Endodermal cell (in vitro differentiated cells): ENCODE measurements at places on chromosomes 1 and 21. TPM values are rescaled to one million over a fixed set of nuclear protein-coding genes. Genes with fewer than 3 reads are reported as not detected.
A peak's percentile ranks its signal among the peaks of the same experiment; 100 is the strongest.

DNA sequence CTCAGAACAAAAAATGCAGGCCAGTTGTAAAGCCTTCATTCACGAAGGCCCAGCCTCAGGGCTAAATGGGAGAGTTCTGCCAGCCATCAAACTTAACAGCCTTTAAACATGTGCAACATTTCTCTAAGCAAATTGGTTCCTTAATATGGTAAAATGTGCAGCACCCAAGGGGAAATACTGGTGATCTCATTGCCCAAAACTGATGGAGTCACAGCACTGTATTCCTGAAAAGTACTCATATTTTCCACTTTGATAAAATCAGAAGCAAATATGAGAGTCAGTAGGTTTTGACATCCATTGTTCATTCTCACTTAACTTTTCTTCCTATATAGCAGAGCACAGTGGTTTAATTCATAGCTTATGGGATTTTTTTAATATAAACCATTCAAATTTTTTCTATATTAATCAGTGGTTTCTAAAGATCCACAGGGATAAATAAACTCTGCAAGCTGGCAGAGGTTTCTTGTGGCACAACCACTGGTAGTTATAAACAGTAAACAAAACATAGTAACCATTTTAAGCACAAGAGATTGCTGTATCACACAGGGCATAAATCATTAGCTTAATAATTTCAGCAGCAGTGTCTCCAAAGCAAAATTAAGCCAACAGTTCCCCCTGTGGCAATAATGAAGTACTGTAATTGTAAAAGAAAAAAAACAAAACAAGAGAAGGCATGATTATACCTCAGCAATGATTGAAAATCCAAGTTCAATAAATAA, 106.9 kb upstream of the LYPLAL1 start:
- DNase-seq: no peak

DNA sequence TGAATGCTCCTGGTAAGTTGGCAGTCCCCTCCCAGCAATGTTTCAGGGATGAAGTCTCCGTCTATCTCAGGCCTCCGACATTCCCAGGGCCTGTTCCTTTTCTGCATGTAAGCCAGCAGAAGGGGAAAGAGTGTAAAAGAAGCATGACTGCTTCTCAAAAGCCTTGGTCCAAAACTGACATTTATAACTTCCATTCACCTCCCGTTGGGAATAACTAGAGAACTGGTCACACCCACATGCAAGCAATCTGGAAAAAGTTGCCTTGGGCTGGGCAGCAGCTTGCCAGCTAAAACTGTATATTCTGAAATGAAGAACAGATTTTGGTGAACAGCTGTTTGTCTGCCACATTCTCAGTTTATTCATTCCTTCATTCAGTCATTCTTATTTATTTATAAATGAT, 24.2 kb upstream of the NPL start:
- DNase-seq: no peak

DNA sequence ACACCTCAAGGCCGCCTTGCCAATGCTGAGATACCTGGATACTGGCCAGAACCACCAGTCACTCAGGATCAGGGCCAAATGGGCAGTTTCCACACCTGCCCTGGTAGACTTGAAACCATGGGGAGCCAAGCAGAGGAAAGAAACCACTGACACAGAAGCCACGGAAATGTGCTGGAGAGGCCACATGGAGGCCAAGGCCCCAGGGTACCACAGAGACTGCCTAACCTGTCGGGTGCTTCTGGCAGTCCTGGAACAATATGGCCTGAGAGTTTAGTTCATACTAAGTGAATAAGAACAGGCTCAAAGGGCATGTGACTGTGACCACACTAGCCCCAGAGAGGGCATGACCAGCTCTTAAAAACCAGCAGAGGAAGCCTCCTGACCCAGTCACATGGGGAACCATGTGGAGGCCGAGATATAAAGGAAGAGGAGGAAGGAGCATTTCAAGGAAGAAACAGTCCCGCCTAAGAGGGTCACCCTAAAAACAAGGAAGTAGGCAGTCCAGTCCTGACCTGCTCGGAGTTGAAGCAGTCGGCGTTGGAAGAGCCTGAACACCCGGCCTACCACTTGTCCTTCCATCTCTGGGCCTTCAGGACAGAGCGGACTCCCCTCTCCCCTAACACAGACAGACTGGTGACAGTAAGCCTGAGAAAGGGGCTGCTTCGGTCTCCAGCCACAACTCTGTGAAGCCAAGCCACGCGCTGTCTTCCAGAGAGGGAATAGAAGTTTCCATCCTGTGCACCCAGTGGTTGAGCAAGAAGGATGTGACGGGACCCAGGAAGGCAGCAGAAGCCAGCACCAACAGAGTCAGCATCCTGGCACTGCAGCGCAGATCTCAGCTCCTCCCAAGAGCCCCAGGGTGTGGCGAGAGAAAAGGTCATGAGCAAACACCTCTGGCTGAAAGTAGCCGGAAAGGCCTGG, at the start of gene DENND2D:
DENND2D (minus strand) TSS at position 766 of the 921 bp plus-strand sequence; CDS start at position 579, 187 bp downstream.
- DNase-seq: no peak

DNA sequence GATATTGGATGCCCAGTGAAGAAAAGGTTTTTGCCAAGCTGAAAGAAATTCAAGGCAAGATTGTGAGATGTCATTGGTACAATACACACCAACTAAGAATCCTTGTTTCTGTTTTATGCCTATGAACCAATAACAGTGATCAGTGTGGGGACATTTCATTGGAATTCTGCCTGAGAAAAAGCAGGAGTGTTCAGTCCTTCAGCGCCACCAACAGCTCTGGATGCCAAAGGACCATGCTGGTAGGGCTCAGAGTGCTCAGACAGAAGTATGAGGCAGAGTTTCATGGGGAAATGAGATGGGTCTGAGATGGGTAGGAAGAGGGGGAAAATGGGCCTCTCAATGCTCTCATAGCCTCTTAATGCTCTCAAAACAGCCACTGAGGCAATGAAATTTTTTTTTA, 56.5 kb downstream of the GABPA start:
- no peak for DNase-seq

DNA sequence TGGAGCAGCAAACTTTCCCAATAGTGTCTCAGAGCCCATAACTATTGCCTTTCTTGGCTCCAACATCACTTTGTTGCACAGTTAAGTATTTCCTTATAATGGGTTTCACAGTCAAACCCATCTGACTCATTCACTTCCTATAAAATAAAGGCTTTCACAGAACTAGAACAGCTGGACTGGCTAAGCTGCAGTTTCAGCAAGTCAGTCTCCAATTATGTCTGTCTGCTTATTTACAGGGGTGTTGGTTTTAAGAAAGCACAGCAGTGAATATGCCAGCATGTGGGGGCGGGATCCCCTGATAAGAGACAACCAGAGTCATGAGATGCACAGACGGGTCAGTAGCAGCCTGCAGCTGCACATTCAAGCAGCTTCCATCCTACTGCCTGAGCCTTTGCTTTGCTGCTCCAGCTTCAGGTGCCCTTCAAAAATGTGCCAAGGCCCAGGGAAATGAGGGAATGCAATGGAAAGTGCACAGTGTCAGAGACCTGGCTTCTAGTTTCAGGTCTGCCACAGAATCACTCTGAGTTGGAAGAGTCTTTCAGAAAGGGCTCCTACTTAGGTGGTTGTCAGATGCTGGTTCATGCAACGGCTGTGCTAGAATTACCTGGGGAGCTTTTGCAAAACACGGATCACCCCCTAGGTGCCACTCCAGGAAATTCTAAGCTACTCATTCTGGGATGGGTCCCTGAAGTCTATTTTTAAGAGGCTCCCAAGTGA, 24.8 kb downstream of the RNF19B start:
- no peak for DNase-seq

- peak; percentile 8 for DNase-seq
Measured at GRCh38 chr1:212633161-212633560, 24.6 kb downstream of the ATF3 start.

DNA sequence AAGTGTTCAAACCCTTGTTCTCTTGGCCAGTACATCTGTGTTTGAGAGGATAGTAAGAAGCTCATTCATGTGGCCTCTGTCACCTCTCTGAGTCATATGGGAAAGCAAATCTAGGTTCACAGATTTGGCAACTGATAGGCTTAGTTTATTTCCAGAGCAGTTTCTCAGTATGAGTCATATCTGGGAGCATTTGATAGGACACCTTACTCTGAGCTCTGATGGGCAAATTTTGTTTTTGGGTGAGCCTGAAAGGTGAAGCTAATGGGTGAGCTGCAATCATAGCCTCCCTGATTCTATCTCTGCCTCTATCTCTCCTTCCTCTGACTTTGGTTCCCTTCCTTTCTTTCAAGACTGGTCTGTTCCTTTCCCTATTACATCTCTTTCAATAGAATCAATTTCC, 134.4 kb downstream of the S1PR1 start:
- DNase-seq: no peak

GRCh38 chr1:59856725-59857338, 42.1 kb downstream of the HOOK1 start:
- DNase-seq: peak; percentile 58

DNA sequence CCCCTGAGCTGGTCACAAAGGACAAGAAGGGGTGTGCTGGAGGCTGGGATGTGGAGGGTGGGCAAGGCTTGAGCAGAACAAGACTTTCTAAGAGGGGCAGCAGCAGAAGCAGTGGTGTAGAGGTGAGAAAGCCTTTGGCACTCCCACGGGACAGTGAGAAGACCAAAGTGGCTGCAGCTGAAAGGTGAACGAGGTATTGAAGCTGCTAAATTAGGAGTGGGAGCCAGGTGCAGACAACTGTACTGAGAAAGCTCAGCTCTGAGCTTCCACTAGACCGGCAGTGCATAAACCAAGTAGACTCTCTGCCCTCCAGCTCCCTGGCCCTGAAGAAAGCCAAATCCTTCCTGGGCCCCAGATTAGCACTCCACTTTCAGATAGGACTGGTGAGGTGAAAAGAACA, 93.0 kb downstream of the VWA5B1 start:
- DNase-seq: peak; percentile 34

DNA sequence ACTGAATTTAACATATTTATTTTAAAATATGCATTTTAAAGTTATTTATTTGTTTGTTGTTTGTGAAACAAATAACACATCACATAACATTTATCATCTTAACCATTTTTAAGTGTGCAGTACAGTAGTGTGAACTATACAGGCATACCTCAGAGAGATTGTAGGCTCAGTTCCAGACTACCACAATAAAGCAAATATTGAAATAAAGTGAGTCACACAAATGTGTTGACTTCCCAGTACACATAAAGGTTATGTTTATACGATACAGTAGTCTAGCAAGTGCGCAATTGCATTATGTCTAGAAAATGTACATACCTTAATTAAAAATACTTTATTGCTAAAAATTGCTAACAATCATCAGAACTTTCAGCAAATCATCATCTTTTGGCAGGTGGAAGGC, 739.4 kb upstream of the ADGRL4 start:
- DNase-seq: no peak

GRCh38 chr1:202172015-202172355, 11.6 kb upstream of the PTPN7 start:
- no peak for DNase-seq

DNA sequence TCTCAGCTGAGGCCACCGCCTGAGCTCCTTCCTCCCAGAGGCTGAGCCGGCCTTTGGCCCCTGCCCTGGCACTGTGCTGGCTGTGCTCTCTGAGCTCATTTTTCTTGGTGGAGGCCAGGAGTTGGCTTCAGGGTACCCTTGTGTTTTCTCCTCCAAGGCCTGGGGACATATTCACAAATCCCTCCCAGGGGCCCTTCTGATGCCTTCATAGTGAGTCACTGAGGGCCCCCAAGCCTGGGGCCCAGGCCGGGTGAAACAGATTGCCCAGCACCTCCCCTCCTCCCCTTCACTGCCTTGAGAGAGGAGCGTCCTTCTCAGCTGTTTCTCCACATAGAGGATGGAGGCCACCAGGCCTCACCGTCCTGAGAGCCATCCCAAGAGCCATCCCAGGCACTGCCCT, 105.8 kb downstream of the SIK1 start:
- DNase-seq: no peak

GRCh38 chr21:35284199-35284598, 235.1 kb upstream of the RUNX1 start:
- no peak for DNase-seq

DNA sequence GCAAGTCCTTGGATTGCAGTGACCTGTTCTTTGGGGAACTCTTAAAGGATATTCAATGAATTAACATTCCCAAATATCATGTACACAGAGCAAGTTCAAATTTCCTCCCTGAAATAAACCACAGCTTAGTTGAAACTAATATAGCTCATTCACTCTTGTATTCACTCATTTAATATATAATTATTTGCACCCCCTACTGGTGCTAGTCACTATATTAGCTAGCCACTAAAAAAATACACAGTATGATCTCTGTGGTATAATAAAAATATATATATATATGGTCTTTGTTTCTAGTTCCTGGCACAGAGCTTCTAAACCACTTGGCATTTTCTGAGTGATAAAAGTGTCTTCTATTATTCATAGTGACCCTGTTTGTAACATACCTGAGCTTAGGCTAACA, 177.3 kb upstream of the LYPLAL1 start:
- DNase-seq: no peak

Gene SPATA45
- 0.52 TPM in 1 of 2 replicates, not detected in the other for total RNA-seq

Gene LCE3D
- total RNA-seq: not detected in 3 replicates

Gene RGS2
- total RNA-seq: 13.8 and 14.1 TPM in 2 replicates
